ENCODE measurements at places on chromosomes 11 and 22.

DNA sequence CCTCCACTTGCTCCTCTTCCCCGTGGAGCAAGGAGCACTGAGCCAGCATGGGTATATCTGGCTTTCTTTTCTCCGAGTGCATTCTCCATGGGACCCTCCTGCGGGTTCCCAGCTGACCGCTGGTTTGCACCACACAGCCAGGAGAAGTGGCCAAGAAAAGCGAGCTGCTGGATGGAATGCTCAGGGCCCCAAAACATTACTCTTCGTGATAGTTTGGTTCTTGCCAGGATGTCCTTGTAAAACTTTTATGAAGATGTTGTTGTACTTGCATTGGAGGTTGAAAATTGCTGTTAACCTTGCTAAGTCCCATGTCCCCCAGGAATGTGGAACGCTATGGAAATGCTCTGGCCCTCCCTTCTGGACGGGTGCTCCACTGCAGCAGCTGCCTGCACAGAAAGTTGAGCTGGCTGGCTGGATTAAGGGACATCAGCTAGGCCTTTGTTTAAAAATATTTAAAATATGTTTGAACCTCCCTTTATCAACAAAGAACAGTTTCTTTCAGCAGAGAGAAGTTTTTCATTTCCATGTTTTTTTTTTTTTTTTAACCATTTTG, 68.7 kb downstream of the ZNRF3 start:
- DNase-seq: no peak

- no peak for DNase-seq
Measured at GRCh38 chr22:47379037-47379436, 616.6 kb downstream of the TBC1D22A start.

DNA sequence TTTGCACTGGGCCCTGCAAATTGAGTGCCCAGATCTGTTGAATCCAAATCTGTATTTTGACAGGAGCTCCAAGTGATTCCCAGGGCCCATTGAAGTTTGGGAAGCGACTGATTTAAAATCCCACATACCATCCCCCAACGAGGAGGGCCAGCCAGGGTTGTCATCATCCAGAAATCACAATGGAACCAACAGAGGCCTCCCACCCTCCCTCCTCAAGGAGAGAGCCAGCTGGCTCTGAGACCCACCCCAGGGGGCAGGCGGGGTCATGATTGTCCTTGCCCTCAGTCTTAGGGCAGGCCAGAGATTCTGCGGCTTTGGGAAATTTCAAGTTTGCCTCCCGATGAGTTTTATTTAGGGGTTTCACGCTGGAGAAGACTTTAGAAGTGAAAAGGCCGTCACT, 358.2 kb downstream of the MN1 start:
- DNase-seq: no peak

- no peak for DNase-seq
Measured at GRCh38 chr22:39723463-39723862, 152.9 kb downstream of the CACNA1I start.

GRCh38 chr11:124739479-124740276, at the start of gene NRGN:
Gene NRGN (plus strand): TSS chr11:124739942. CDS start chr11:124740085, 143 bp downstream.
- peak; percentile 86 for DNase-seq

GRCh38 chr11:64330888-64331287, 9.1 kb upstream of the CCDC88B start:
- DNase-seq: no peak

DNA sequence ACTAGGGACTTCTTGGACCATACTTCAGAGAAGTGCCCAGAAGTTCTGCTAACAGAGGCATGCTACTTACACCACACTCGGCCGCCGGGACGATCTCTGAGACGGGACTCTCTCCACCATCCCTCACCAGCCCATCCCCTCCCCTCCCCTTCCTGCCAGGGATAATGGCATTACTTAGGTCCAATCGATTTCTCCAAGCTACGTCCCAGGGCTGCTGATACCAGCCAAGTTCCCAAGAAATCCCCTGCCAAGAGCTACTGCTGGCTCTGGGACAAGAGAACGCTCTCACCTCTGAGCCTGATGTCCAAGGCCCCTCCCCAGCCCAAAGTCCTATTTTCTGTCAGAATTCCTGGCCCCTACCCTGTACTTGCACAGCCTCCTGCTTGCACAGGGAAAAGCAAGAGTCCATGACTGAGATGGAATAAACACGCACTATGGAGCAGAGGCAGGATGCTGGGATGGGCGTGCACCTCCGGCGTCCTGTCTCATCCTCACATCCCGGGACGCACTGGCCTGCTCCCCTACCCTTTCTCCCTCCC, 42.7 kb downstream of the GDPD5 start:
- DNase-seq: no peak

DNA sequence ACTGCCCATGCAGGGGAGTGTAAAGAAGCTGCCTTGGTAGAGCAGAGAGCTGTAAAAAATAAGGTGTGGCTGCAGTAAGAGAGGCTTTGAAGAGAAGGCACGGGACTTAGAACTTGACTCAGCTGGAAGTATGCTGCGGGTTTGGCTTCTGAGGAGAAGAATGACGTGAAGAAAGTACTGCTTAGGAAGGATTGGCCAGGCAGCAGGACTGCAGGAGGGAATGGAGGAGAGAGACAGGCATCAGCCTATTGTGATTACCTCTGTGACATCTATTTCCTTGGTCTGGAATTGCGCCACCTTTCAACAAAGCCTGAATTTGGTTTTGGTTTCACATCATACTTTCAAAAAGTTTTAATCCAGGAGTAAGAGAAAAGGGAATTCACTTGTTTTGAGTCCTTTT, 22.5 kb downstream of the PRRG4 start:
- DNase-seq: no peak

DNA sequence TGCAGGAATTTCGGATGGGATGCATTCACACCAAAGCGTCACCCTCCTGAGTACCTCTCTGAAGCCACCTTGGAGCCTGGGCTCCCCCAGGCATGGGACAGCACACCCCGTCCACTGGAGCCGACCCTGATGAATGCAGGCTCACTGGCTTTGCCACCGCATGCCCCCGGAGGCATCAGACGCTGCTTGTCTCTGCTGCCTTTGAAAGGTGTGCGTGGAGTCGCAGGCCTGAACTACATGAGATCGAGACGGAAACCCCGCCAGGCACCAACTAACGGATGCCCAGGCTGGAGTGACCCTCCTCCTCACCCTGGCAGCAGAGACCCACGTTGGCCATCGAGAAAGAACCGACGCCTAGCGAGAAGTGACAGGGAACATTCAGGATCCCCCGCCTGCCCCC, 22.5 kb downstream of the KRTAP5-5 start:
- no peak for DNase-seq

GRCh38 chr11:78231962-78232501, 43.3 kb downstream of the USP35 start:
- no peak for DNase-seq

DNA sequence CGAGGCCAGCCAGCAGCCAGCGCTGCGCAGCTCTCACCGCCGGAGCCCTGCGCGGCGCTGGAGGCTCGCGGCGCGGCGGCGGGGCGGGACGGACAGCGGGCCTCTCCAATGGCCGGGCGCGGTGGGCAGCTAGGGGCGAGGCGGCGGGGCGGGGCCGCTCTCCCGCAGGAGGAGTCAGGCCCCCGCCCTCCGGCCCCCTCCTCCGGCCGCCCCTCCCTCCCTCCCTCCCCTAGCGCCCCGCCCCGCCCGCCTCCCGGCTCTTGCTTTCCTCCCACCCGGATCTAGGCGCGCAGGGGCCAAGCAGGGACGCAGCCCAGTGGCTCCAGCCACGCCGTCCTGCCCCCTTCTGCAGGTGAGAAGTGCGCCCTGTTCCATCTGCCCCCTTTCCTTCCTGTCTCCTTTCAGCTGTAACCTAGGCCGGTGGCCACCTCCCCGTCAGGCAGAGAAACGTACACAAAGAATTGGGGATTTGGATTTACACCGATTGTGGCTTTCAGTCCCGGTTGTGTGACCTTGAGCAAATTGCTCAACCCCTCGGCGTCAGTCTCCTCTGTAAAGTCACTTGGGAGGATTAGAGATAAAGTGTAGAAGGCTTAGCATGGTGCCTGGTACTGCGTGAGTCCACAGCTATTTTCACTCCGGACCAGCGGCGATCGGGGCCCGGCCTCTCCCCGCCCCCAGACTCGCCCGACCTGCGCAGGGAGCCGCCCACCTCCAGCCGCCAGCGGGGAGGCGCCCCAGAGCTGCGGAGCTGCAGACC, at the start of gene FZD4:
TSS of gene FZD4 (minus strand) at position 35 of the 760 bp plus-strand sequence. CDS start 310 bp downstream, outside the sequence.
- DNase-seq: peak; percentile 39

DNA sequence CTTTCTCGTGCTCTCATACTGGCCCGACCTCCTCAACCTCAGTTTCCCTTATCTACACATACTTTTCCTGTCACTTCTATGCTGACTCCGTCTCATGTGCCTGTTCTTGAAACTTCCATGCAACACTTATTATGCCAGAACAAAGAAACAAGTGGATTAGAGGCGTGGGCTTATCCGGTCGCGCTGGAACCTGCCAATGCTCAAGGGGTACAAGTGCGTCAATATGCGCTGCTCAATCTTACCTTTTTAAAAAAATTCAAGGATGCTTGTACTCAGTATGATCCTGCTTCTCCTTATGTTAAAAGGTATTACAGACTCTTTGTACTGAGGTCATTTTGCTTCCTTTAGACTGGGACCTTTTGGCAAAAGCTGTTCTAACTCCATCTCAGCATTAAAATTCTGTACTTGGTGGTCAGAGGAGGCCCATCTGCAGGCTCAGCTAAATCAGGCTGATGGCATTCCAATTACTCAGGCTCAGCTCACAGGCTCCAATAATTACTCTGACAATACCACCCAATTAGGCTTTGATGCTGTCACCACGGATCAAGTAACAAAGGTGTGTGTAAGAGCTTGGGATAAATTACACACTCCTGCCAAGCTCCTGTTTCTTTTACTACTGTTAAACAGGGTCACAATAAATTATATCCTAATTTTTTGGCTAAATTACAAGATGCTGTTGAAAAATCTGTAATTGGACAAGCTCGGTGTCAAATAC, 26.3 kb upstream of the ALDH3B2 start:
- DNase-seq: no peak

DNA sequence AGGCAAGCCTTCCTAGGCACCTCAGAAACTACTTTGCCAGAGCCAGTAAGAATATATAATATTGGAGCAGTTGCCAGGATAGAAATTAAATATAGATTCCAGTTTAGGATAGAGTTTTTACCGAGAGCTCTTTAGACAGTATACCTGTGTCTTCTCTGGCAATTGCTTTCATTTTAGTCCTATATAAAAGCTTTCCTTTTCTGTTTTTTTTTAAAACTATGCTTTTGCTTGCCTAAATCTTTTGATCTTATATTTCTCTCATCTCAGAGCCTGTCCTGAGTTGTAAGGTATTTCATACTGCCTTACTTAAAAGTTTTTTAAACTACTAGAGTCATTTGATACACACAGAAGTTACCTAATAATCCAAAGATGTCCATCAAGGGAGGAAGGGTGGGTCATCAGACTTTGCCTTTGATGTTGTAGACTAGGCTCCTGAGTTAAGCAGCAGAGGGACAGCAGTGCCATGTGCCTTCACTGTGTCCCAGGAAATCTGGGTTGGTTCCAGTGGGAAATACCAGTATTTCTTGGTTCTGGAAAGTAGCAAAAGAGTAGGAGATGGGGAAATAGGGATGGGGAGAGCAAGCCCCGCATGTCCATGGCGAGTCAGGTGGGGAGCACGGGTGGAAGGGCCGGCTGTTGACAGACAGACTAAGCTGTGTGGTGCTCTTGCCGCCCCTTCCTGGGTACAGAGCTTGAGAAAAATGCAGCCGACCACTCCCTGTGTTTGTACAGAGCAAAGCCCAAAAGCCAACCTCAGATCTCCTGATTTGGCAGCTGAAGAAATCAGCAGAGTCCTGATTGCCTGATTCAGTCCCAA, 11.2 kb downstream of the MCAM start:
- DNase-seq: no peak

DNA sequence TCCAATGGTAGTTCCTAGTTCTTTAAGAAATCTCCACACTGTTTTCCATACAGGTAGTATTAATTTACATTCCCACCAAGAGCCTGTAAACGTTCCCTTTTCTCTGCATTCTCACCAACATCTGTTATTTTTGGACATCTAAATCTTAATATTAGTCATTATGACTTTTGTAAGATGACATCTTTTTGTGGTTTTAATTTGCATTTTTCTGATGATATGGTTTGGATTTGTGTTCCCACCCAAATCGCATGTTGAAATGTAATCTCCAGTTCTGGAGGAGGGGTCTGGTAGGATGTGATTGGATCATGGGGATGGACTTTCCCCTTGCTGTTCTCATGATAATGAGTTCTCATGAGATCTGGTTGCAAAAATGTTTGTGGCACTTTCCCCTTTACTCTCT, 89.0 kb downstream of the MUC15 start:
- DNase-seq: no peak

GRCh38 chr11:36809303-36809702, 211.3 kb upstream of the RAG2 start:
- no peak for DNase-seq

GRCh38 chr11:116390963-116391362, 381.8 kb downstream of the BUD13 start:
- no peak for DNase-seq

All from activated naive CD4-positive, alpha-beta T cell treated with anti-CD3 and anti-CD28 coated beads, Interleukin-2, amount 50 U/mL, for 16 hours (primary cell).